ENCODE measurements at places on chromosomes 11 and 22.
A peak's percentile ranks its signal among the peaks of the same experiment; 100 is the strongest.

GRCh38 chr22:48501231-48501750, 1326.4 kb downstream of the BRD1 start:
- no peak for DNase-seq

- no peak for DNase-seq
Measured at GRCh38 chr22:20930004-20930403, 12.8 kb downstream of the CRKL start.

DNA sequence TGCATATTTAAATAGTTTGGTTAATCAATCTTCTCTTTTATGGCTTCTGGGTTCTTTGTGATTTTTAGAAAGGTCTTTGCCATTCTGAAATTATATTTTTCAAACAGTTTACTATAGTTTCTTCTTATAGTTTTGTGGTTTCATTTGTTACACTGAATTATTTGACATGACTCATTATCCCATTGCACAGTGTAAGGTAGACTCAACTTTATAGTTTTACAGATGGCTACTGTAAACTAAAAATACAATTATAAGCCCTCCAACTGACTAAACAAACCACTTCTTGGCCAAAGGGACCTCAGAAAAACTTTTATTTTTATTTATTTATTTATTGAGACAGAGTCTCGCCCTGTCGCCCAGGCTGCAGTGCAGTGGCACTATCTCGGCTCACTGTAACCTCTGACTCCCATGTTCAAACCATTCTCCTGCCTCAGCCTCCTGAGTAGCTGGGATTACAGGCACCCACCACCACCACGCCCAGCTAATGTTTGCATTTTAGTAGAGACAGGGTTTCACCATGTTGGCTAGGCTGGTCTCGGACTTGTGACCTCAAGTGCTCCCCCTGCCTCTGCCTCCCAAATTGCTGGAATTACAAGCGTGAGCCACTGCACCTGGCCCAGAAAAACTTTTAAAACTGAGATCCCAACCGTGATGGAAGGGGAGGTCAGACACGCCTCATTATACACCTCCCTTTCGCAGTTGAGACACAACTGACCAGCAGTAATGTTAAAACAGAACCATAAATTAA, 14.1 kb upstream of the RAC2 start:
- no peak for DNase-seq

DNA sequence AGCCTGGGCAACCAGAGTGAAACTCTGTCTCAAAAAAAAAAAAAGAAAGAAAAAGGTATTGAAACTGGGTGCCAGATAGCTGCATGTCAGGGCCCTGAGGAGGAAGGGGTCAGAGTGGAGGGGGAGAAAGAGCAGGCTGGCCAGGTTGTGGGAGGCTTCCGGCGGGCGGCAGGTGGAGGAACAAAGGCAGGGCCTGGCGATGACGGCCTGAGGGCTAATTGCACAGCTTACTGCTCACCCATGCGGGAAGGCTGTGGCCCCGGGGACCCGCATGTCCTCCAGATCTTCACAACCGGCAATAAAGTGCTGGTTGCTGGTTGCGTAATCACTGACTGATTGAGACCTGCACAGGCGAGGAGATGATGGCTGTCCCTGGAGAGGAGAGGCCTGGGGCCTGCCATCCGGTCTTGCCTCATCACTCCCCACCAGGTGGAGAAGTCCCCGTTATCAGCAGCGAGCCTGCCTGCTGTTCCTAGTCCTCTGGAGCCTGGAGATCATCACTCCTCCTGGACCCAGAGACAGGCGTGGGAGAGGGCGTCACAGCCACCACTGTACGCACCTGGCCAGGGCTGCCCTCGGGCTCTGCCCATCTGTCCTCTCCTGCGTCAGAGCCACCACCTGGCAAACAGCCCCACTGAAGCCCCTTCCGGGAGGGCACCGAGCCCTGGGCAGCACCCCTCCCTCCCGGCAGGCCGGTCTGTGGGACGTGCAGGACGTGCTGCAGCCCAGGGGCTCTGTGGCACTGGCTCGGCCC, 18.7 kb downstream of the H19 start:
- no peak for DNase-seq

- DNase-seq: no peak
Measured at GRCh38 chr11:112583261-112583893, 322.7 kb upstream of the PLET1 start.

DNA sequence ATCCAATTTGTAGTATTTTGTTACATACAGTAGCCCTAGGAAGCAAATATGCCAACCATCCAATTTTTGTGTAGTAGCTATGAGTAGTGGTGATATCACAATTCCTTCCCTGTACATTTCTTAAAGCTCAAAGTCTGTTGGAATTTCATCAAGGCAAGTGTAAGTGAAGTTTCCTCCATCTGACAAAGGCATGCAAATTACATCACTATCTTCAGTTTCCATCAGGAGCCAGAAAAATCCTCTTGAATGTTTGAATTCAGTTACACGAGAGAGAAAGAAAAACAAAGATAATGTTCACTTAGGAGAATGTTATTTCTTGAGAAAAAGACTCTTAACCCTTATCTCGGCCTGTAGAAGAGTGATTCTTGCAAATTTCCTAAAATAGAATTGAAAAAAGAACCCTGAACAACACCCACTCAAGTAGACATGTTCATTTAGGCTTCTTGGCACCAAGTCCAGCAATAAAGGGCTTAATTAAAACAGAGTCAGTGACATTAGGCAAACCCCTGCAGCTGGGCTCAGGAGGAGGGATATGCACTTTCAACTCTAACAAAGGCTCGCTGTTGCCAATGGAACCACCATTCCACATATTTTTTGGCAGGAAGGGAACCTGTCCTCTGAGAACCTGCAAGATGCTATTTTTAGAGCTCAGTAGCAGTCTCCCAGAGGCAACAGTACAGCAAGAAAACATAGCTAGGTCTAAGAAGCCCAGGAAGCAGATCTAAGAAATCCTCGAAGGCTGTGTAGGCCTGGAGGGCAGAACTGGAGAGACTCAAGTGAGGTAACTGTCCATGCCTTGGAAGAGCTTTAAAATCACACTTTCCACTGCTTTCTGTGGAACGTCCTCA, 144.6 kb downstream of the CCDC81 start:
- peak; percentile 86 for DNase-seq

- no peak for DNase-seq
Measured at GRCh38 chr11:95378789-95379188, 147.8 kb upstream of the SESN3 start.

- no peak for DNase-seq
Measured at GRCh38 chr11:77055101-77055561, 11.6 kb upstream of the CAPN5 start.

DNA sequence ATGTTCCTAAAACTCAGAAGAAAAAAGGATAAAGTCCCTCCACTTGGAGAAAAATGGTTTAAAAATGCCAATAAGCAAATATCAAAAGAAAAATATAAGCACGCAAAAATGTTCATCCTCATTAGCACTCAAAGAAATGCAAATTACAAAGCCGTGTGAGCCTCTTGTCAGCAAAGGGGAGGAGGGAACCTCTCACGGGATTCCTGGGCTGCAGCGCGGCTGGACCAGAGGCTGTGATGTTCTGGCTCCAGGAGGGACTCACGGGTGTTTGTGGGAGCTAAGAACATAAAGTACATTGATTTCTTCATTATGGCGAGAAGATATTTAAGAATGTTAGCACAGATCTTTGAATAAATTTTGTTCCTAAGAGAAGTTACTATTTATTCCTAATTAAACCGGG, 1451.2 kb downstream of the BRD1 start:
- no peak for DNase-seq

GRCh38 chr11:88801484-88802123, 264.2 kb downstream of the GRM5 start:
- no peak for DNase-seq

Measured in NCI-H226 (cell line).